ENCODE measurements at places on chromosomes 7 and 10. TPM values are rescaled to one million over a fixed set of nuclear protein-coding genes. Genes with fewer than 3 reads are reported as not detected.
A peak's percentile ranks its signal among the peaks of the same experiment; 100 is the strongest.

PRR15 gene
- not detected for total RNA-seq

GRCh38 chr7:50331564-50332208 is 27.2 kb downstream of the IKZF1 start:
- DNase-seq, result peak; percentile 71

XRCC2 gene
- total RNA-seq, result 20.6 TPM

SFTPD gene
- not detected for total RNA-seq

PRSS37 gene
- not detected for total RNA-seq

NPSR1 gene
- not detected for total RNA-seq

GRCh38 chr7:37494926-37495325 is 46.3 kb upstream of the ELMO1 start:
- no peak for DNase-seq

AGMO gene
- total RNA-seq, result not detected

DNA sequence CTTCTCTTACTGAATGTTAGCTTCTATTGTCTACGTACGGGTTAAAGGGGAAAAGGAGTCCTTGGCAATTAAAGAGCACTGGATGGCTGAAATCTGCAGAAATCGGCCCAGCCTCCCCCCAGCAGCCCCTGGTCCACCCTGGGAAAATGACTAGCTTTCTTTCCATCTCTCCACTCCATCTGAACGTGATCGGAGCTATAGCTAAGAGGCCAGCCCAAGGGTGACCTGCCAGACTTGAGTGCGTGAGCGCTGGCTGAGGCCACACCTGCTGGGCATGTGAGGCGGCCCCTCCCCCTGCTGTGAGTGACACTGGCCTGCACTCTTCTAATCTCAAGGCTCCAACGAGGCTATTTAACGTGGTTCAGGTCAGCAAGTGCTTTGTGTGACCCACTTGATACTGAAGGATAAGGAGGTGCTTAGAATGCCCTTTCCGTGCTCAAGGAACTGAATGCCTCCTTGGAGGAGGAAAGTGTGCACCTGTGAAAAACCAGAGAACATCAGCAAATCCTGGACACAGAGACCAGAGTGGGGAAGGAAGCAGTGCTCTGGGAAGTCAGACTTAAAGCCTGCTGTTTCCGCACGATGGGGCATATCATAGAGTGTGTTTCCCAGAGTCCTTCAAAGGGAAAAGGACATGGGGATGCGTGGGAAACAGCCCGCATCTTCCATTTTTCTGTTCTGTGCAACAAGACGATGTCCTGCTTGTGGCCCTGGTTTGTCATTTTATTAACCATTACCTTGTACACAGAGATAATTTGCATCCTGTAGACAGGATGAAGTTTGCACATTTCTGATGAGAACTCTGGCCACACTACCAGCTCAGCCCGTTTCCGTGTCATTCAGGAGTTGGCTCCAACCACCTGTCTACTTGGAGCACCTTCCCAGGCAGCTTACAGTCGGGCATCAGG is 12.5 kb upstream of the MNX1 start:
- no peak for DNase-seq

GRCh38 chr7:6460303-6460702 is 12.5 kb upstream of the DAGLB start:
- no peak for DNase-seq

KAZALD1 gene
- 0.30 TPM for total RNA-seq

SFTPA1 gene
- not detected for total RNA-seq

NEUROG3 gene
- total RNA-seq, result not detected

DNA sequence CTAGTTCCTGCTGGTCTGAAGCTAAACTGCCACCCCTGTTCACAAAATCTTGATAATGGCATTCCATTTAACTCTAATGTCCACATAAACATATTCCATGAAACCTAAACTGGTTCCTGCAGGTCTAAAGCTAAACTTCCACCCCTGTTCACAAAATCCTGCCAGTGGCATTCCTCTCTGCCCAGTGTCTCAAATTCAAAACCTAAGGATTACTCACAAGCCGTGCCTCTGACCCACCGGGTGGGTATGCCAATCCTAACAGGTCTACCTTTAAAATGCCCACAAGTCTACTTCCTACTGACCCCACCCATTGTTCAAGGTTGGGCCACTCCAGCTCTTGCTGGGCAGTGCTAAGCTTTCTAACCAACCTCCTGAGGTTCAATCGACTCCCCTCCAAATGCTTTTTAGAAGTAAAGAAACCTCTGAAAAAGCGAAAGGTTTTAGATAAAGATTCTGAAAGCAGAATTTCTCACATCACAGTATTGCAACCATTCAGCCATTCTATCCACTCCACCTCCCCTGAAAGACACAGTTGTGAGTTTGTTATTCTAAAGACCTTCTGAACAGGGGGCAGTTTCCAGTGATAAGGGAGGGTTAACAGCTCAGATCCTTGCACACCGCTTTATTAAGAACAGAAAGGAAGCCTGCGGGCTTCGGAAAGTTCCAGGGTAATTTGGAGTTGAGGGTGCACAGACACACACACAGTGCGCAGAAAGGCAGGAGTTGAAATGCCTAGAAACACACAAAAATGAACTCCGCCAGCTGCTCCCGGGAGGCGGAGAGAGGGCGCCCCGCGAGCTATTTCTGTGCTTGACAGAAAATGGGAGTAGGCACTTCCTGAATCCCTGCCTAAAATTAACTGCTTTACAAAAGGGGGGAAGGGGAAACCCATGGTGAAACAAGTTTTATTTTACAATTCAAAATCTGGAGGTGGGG is 87.7 kb downstream of the TNS3 start:
- DNase-seq, result no peak

GRCh38 chr7:3245077-3245476 is 56.0 kb upstream of the SDK1 start:
- no peak for DNase-seq

Measured in activated CD8-positive, alpha-beta memory T cell treated with anti-CD3 and anti-CD28 coated beads, Interleukin-2, amount 10 ng/mL, durations not matched to agents 7 days and 5 days (primary cell).